ENCODE measurements at places on chromosomes 12 and 14.

- no peak for DNase-seq
Observed at GRCh38 chr12:22043943-22044342, 2.1 kb upstream of the CMAS start.

DNA sequence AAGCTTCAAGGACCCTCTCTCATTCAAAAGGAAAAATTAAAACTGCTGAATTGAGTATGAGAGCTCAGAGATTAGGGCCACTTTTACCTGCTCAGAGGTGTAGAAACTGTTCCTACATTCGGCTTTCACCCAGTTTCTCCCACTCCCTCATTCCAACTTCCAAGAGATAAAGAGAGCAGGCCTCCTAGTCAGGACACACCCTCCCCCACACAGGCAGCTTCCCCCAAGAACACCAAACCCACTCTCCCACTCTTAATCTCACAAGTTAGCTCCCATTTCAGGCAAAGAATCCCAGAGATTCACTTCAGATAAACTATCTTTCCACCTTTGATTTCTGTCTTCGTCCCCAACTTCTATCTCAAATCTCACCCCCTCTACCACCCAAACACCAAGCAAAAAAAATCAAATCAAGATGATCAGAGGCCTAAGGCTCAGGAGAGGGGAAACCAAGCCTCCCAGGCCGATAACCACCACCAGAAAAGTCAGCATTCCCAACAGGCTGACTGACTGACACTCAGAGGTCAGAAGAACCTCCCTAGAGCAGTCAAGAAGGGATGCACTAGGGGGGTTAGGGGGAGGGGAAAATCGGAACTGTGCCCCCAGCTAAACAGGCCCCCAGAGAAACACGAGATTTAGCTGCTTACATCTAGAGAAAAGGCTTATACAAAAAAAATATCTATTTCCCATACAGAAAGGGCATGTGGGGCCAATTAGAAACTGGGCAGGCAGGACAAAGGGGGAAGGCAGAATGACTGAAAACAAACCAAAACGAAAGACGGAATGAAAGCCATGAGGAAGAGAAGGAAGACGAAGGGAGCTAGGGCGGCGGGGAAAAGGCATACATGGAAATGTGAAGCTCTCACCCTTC lies 13.2 kb upstream of the CDH24 start:
- no peak for DNase-seq

GRCh38 chr12:108103517-108103916 lies 25.6 kb upstream of the WSCD2 start:
- no peak for DNase-seq

- no peak for DNase-seq
Observed at GRCh38 chr12:41213107-41213506, 25.0 kb downstream of the PDZRN4 start.

- DNase-seq, result no peak
Observed at GRCh38 chr14:65169351-65169750, 67.0 kb upstream of the MAX start.

DNA sequence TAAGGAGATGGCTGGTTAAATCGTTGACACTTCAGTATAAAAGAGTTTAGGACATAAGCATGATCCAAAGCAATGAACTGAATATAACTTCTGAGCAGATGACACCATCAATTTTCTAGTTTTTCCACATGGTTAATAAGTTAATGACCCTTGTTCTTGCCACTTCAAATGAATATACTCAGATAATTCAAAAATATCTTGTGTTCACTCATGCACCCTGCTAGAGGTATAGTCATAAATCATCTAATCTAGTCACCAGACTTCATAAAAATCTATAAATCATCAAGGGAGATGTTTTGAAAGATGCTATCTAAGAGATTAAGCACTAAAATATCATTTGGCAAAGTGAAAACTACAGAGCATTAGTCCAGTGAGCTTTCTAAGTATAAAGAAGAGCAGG lies 131.9 kb downstream of the MDGA2 start:
- DNase-seq, result no peak

All from activated effector memory CD4-positive, alpha-beta T cell treated with Interleukin-2 at 50 U/mL for 16 hours (primary cell).